ENCODE measurements at places on chromosomes 16 and 17.

- H3K36me3 ChIP-seq: peaks cover 22% of the 10 kb centered on the region
- H3K4me3 ChIP-seq: no peak overlapping the region
- H3K4me1 ChIP-seq: peaks cover 55% of the 10 kb centered on the region
- no peak for DNase-seq
Measured at GRCh38 chr17:77478899-77479298, 338.1 kb downstream of the SEC14L1 start.

- no peaks in the 10 kb centered on the region for H3K4me1 ChIP-seq
- H3K27ac ChIP-seq: no peak overlapping the region
- peaks cover 26% of the 10 kb centered on the region for H3K27me3 ChIP-seq
- H3K4me3 ChIP-seq: no peak overlapping the region
- no peak for DNase-seq
Measured at GRCh38 chr17:8754890-8755289, 3.5 kb downstream of the SPDYE4 start.

- peaks cover 4% of the 10 kb centered on the region for H3K4me1 ChIP-seq
- H3K4me3 ChIP-seq: no peak within 1 kb of the TSS
- no peak within 1 kb of the TSS for H3K27ac ChIP-seq
- no peaks in the 10 kb centered on the region for H3K36me3 ChIP-seq
- peak; percentile 73 for DNase-seq
Measured at GRCh38 chr16:66988197-66988788, at the start of gene CES4A. Gene CES4A, plus strand, starts transcription at chr16:66988589. Its CDS starts 184 bp downstream, at chr16:66988773.

- DNase-seq: peak; percentile 40
- peaks cover 7% of the 10 kb centered on the region for H3K27me3 ChIP-seq
- no peaks in the 10 kb centered on the region for H3K36me3 ChIP-seq
- H3K4me3 ChIP-seq: no peak overlapping the region
- no peaks in the 10 kb centered on the region for H3K4me1 ChIP-seq
Measured at GRCh38 chr16:30018731-30019158, 4.3 kb upstream of the C16orf92 start.

- H3K36me3 ChIP-seq: no peaks in the 10 kb centered on the region
- H3K27ac ChIP-seq: no peak overlapping the region
- DNase-seq: no peak
- H3K4me1 ChIP-seq: no peaks in the 10 kb centered on the region
Measured at GRCh38 chr16:62060089-62060488, 23.9 kb upstream of the CDH8 start.

DNA sequence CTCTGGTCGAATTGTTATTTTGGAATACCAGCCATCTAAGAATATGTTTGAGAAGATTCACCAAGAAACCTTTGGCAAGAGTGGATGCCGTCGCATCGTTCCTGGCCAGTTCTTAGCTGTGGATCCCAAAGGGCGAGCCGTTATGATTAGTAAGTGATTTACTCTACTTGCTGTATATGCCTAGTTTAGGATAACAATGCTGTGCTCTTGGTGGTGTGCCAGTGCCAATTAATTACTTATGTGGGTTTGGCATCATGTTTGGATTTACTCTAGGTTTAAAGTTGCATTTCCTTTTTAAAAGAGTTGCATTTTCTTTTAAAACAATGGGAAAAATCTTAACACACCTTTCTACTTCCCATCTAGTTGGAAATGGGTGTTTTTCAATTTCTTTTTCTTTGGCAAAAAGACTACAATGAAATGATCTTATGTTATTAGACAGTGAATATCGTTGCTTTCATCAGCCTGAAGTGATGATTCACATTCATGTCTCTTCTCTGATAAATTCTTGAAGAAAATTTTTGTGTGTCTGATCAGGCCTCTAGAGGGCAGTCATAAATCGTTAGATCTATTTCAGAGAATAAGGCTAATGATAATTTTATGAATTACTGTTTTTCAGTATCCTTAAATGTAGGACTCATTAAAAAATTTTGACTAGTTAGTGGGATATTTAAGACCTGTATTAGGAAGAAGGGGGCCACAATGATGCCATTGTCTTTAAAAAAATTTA, 5.6 kb downstream of the SF3B3 start:
- no peaks in the 10 kb centered on the region for H3K27me3 ChIP-seq
- DNase-seq: peak; percentile 79
- H3K4me3 ChIP-seq: no peak overlapping the region
- H3K4me1 ChIP-seq: peaks cover 6% of the 10 kb centered on the region
- peak overlapping the region; percentile 8 for H3K27ac ChIP-seq

- H3K36me3 ChIP-seq: no peaks in the 10 kb centered on the region
- H3K4me3 ChIP-seq: peak overlapping the region; percentile 6
- H3K27ac ChIP-seq: peak overlapping the region; percentile 78
- H3K4me1 ChIP-seq: peaks cover 18% of the 10 kb centered on the region
- DNase-seq: peak; percentile 90
- no peaks in the 10 kb centered on the region for H3K27me3 ChIP-seq
Measured at GRCh38 chr17:80586846-80587228, 42.2 kb downstream of the RPTOR start.

GRCh38 chr17:2683912-2684311, 27.7 kb downstream of the CLUH start:
- H3K27ac ChIP-seq: no peak overlapping the region
- H3K36me3 ChIP-seq: peaks cover 24% of the 10 kb centered on the region
- no peak overlapping the region for H3K4me3 ChIP-seq
- H3K27me3 ChIP-seq: no peaks in the 10 kb centered on the region
- peaks cover 8% of the 10 kb centered on the region for H3K4me1 ChIP-seq

DNA sequence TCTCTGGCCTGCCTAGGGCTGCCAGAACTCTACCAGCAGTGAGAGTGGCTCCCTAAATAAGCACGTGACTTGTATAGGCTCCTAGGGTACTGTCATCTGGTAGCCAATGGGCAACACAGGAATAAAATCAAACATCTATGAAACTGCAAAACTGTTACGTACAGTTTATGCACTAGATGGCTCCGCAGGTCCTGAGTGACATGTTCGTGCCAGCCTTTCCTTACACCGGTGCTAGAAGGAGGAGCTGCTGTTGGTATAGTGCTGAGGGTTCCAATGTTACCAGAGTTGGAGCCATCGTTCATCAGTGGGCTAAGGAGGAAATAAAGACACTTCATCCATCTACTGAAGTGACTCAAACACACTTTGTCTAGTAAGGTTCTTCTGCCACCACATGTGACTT, 63.2 kb upstream of the TRAP1 start:
- H3K27ac ChIP-seq: no peak overlapping the region
- peaks cover 46% of the 10 kb centered on the region for H3K36me3 ChIP-seq
- no peaks in the 10 kb centered on the region for H3K4me1 ChIP-seq
- H3K4me3 ChIP-seq: no peak overlapping the region
- DNase-seq: peak; percentile 19

DNA sequence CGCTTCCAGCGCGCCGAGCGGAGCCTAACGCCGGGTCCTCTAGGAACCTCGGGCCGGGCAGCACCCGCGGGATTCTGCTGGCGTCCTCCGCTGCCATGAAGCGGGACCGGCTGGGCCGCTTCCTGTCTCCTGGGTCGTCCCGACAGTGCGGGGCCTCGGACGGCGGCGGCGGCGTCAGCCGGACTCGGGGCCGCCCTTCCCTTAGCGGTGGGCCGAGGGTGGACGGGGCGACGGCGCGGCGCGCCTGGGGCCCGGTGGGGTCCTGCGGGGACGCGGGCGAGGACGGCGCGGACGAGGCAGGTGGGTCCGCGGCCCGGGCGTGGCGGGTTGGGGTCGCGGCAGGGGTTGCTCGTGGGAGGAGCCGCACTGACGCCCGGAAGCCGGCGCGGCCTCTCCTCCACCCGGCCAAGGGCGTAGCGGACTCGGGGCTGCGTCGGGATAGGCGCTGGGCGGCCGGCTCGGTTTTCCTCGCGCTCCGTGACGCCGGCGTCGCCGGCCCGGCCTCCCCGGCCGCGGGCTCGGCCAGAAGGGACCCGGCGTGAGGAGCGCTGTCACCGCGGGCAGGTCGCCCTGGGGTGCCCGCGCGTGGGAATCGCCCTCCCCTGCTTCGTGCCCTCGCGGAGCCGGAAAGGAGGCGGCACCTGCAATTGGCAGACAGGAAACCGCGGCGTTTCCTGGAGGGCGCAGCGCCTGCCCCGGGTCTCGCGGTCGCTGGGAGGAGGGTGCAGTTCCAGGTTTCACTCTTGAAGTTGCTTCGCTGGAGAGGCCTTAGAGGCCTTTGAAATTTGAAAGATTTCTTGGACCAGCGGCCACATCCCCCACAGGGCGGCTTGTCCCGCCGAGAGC, 432 bp downstream of the ZNF276 start:
- H3K4me1 ChIP-seq: peaks cover 17% of the 10 kb centered on the region
- peak overlapping the region; percentile 94 for H3K4me3 ChIP-seq
- peak; percentile 34 for DNase-seq
